ENCODE measurements at places on chromosomes 11 and 22.

- DNase-seq, result no peak
These were observed 887.9 kb upstream of the TENM4 start for GRCh38 chr11:80328774-80329173.

DNA sequence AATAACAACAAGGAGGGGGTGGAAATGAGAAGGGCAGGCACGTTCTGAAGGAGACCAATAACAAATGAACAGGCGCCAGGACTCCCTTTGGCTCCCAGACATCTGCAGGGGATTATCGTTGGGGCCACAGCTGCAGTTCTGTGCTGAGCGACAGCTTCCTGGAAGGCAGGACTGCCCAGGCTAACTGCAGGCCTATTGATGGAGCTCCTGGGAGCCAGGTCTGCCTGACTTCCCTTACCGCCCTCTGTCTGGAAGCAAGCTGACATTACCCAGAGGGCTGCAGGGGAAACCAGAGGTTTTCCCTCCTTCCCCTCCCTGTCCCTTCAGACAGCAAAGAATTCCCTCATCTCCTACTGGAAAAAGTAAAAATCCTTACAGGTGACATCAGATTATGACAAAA, 5.0 kb downstream of the DRD2 start:
- no peak for DNase-seq

- no peak for DNase-seq
These were observed 50.6 kb downstream of the ARHGAP8 start for GRCh38 chr22:44802956-44803355.

- no peak for DNase-seq
These were observed 82.8 kb downstream of the PRMT3 start for GRCh38 chr11:20470348-20470747.

DNA sequence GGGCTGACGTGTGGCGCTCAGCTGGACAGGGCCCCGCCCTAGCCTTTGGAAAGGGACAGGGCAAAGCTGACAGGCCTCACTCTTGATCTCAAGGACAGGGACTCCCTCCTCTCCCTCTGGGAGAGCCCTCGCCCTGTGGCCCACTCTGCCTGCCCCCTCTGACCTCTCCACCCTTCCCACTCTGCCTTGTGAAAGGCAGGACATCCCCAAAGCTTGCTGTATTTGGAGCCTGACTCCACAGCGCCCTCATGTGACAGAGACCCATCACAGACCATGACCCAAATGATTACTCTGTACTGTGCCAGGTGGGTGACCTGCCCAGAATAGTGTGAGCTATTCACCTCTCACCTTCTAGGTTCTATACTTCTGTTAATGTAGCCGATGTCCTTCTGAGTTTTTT, 18.8 kb downstream of the P2RY2 start:
- peak; percentile 69 for DNase-seq

DNA sequence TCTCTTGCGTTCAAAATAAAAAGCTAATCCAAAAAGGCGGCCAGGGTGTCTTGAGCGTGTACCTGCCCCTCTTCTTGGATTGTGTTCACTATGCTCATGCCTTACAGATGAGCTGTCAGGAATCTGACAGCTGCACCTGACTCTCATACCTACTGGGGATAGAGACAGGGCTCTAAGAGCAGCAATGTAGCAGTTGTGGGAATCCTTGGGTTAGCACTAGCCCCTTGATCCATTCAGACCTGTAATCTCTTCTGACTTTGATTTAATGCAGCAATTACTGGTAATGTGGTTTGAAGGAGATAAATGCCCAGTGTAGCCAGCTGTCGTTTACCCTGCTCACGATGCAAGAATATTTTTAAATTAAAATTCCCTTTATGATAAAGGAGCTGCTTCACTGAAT, 145.8 kb downstream of the APOL5 start:
- DNase-seq, result no peak

DNA sequence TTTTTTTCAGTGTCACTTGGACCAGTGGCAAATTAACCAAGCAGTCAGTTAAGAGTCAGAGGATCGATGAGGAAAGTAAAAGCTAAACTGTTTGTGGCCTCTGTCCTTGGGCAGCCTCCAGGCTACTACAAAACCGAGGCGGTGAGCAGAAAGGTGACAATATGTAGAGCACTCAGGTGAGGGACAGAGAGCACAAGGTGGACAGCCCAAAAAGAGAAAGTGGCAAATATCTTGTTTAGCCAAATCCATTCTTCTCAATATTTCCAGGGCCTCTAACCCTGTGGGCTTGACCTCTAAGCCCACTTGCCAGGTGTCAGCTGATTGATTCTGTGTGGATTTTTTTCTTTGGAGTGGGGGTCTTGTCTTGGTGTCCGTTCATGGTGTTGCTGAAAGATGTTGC, 4202.2 kb upstream of the OR11H1 start:
- DNase-seq, result no peak

DNA sequence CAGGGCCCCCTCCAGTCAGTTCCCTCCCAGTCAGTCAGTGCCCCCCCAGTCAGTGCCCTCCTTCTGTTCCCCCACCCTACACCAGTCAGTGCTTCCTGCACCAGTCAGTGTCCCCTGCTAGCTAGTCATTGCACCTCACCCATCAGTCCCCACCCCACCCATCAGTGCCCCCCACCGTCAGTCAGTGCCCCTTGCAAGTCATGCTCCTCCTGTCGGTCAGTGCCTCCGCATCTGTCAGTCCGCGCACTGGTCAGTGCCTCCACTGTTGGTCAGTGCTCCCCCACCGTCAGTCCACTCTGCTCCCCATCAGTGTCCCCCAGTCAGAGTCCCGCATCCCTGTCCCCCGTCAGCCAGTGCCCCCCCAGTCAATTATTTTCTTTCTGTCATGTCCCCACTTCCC, 3.3 kb downstream of the PPP6R2 start:
- DNase-seq, result no peak

- no peak for DNase-seq
These were observed 48.5 kb downstream of the OR4D9 start for GRCh38 chr11:59559886-59560285.

- peak; percentile 30 for DNase-seq
These were observed 454 bp upstream of the OTUB1 start for GRCh38 chr11:63985812-63986155.

GRCh38 chr11:35049859-35050531, 89.0 kb upstream of the CD44 start:
- DNase-seq, result no peak

DNA sequence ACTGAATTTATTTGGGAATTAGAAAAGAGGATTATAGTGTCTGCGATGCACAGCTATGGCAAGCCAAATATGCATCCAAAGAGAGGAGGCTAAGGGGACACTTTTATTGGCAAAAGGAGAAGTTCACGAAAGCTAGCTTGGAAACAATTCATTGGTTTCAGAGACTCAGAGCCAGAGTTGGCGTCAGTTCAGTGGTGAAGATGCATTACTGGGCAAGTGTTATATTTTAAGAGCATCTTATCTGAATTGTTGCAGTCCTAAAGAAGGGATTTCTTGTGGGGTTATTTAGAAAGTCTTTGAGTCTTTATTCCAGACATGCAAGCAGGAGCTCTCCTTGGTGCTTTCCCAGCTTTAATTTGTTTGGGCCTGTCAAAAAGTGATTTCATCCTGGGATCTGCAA, 15.0 kb downstream of the CLDN5 start:
- DNase-seq, result no peak

- DNase-seq, result no peak
These were observed 524 bp upstream of the SLC1A2 start for GRCh38 chr11:35419830-35420333.

DNA sequence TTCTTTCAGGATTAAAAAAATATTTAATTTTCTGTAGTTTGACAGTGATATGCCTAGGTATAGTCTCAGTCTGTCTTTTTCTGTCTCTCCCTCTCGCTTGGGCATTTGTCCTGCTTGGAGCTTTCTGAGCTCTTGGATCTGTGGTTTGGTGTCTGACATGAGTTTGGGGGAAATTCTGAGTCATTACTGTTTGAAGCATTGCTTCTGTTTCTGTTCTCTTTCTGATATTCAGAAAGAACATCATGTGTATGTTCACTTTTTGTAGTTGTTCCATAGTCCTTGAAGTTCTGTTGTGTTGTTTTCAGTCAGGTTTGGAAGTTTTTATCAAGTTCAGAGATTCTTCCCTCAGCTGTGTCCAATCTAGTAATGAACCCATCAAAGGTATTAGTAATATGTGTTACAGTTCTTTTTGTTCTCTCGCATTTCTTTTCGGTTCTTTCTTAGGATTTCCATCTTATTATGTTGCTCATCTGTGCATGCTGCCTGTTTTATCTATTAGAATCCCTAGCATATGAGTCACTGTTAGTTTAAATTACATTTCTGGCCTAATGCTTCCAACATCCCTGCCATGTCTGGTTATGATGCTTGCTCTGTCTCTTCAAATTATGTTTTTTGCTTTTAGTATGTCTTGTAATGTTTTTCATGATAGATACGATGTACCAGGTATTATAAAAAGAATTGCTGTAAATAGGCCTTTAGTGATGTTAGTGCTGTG, 48.4 kb downstream of the DDX10 start:
- DNase-seq, result no peak

DNA sequence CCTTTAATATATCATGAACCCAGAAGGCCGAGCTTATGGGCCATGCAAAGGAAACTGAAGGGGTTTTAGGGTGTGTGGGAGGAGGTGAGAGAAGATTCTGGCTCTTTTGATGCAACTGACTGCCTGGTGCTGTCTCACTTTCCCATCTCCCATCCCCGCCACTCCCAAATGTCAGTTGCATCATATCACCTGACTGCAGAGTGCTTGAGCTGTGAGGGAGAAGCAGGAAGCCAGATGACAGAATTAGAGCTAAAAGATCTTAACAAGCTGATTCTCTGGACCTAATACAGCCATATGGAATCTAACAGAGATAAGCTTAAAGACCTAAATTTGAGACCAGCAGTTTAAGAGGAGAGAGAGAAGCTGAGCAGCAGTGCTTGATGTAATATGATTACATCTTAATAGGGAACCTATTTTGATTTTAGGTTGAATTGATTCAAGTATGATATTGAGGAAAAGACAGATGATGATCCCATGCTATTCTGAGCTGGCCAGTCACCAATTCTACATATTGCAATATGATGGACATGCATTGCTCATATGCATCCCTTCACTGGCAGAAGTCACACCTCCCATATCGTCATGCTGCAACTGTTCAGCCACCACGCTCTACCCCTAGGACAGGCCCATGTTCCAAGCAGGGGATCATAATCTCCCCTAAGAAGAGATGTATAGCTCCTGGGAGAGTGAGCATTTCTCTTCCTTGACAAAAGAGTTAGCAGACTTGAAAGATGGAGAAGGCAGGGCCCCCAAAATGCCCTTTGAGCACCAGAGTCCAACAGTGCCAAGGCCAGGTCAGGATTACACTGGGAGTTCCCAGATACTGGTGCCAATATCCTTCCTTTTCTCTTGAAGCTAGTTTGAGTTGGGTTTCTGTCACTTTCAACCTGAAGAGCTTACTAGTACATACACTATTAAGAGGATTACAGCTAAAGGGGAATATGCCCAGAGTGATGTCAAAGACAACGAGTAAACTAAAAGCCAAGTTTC, 44.9 kb downstream of the PLEKHA7 start:
- DNase-seq, result no peak

- DNase-seq, result peak; percentile 49
These were observed 2.8 kb upstream of the CDKN1C start for GRCh38 chr11:2888266-2888968.

GRCh38 chr22:26124991-26125725, 44.1 kb upstream of the SEZ6L start:
- no peak for DNase-seq

GRCh38 chr11:12066799-12067508, 43.4 kb upstream of the MICAL2 start:
- DNase-seq, result peak; percentile 63

DNA sequence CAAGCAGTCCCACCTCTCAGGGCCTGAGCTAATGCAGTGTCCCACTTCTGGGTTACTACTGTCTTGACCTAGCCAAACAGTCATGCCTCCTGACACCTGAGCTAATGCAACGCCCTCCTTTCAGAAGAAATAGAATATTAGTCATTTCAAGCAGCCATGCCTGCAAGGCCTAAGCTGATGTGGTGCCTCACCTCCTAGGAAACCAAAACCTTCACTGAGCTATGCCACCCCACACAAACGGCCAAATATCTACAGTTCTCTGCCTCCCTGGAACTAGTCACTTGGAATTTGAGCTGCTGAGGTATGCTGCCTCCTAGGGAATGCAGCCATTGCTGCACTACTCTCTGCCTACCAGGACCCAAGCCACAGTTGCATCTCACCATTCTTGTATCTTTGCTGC, 8.3 kb upstream of the MS4A6E start:
- no peak for DNase-seq

DNA sequence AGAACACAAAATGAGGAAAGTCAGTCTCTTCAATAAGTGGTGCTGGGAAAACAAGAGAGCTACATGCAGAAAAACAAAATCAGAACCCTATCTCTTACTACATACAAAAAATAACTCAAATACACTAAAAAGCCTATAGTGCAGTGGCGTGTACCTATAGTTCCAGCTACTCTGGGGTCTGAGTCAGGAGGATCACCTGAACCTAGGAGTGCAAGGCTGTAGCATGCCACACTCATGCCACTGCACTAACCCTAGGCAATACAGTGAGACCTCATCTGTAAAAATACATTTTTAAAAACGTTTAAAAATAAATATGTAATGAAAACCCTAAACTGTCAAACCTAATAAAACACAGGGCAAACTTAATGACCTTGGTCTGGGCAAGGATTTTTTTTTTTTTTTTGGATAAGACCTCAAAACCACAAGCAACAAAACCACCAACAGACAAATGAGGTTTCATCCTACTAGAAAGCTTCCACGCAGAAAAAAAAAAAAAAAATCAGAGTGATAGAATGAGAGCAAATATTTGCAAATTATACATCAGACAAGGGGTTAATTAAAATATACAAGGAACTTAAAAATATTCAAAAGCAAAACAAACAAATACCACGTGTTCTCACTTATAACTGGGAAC, 35.2 kb downstream of the XKR3 start:
- DNase-seq, result no peak

DNA sequence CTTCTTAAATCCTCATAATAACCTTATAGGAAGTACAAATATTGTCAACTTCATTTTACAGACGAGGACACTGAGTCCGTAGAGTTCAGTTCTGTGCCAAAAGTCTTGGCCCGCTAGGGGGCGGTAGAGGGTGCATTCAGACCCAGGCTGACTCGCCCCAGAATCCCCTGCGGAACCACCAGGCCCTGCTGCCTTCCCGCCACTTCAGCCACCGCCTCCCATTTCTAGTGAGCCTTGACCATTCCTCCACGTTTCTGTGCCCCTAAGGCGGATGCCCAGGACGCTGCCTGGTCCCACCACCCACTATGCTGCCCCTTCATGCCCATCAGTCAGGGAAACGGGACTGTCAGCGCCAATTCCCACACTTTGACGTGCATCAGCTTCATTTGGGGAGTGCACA, 19.1 kb downstream of the SYT13 start:
- no peak for DNase-seq

GRCh38 chr11:92313784-92314183, 89.2 kb downstream of the FAT3 start:
- no peak for DNase-seq

DNA sequence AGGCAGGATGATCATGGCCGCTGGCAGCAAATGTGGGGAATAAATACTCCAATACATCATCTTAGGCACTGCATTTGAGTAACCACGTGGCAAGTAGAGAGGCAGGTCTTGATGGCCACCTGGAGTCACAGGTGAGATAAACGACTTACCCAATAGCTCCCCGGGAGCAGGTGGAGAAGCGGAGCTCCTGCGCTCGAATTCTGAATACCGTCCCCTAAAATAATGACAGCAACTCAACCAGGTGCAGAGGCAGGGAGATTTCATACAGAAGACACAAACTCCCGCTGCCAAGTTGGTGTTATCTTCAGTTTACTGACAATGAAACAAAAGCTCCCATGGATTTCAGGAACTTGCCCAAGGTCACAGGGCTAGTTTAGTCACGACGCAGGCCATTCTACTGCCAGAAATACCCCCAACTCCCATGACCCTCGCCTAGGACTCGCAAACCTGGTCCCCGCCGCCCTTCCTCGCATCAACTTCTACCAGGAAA, 437 bp downstream of the SLC43A3 start:
- no peak for DNase-seq
